ENCODE measurements at places on chromosomes 1 and 21.

- DNase-seq, result no peak
These were observed 5.3 kb downstream of the TNFRSF14 start for GRCh38 chr1:2561446-2561845.

DNA sequence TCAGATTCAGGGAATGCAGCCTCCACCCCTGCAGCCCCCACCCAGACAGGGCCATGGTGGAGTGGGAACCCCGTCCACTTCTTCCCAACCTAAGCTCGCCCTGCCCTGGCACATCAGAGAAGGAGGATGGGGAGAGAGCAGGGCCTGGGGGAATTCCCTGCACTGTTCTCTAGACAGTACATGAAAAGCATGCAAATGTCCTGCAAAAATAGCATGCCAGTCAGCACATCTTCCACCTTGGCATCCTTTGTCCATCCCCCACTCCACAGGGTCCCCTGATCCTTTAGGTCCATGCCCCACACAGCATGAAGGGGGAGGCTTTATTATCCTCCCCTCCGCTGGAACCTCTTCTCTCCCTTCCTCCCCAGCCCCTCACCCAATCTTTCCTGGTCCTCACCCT is 35.0 kb upstream of the RD3 start:
- no peak for DNase-seq

DNA sequence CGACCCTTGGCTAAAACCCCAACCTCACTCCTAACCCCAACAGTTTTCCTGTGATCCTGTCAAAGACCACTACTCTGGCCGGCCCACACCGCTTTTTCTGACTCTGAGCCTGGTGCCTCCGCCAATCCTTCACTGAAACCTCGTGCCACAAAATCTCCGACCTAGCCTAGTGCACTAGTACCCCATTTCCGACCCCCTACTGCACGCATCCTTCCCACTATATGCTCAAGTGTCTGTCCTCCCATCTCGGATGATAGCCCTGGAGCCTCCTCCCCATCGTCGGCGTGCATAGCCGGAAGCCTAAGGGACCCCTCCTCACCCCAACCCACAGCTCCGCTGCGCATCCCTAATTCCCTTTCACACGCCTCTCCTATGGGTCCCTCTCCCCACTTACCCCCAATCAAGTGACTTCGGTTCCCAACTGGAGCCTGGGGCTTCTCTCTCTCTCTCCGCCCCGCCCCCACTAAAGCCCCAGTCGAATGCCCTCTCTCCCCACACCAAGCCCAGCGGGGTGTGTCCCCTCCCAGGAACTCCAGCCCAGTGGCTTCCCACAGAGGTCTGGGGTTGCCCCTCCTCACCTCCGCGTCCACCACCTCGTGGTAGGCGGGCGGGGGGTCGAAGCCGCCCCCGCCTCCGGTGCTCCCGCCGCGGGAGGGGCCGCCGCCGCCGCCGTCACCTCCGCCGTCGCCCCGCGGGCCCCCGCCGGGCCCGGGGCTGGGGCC is 791 bp downstream of the USP24 start:
- peak; percentile 61 for DNase-seq

- DNase-seq, result no peak
These were observed 805.3 kb downstream of the USP25 start for GRCh38 chr21:16535102-16535422.

GRCh38 chr1:115496904-115497527 is 144.8 kb upstream of the VANGL1 start:
- DNase-seq, result no peak
